Body of pancreas (tissue), 4 donors: ENCODE measurements at places on chromosomes 4 and X. TPM values are rescaled to one million over a fixed set of nuclear protein-coding genes. Genes with fewer than 3 reads are reported as not detected.

- H3K4me3 ChIP-seq: no peak overlapping the region
- no peaks in the 10 kb centered on the region for H3K36me3 ChIP-seq
- H3K27me3 ChIP-seq: no peaks in the 10 kb centered on the region
Measured at GRCh38 chrX:8675006-8675630, 56.8 kb downstream of the ANOS1 start.

ADH6 gene
- total RNA-seq: not detected

MTMR8 gene
- total RNA-seq: 4.9 TPM

- no peak overlapping the region for H3K4me3 ChIP-seq
- no peaks in the 10 kb centered on the region for H3K36me3 ChIP-seq
- no peaks in the 10 kb centered on the region for H3K27me3 ChIP-seq
- no peak for DNase-seq
- H3K27ac ChIP-seq: no peak overlapping the region
Measured at GRCh38 chrX:135009838-135010237, 12.5 kb downstream of the RTL8B start.

GRCh38 chrX:132677233-132677716, 188.4 kb upstream of the MBNL3 start:
- H3K4me1 ChIP-seq: no peaks in the 10 kb centered on the region
- no peak overlapping the region for H3K4me3 ChIP-seq
- no peak for DNase-seq
- H3K27ac ChIP-seq: no peak overlapping the region
- no peaks in the 10 kb centered on the region for H3K36me3 ChIP-seq

SGMS2 gene
- 36.9 TPM for total RNA-seq

RBM47 gene
- 79.9 TPM for total RNA-seq

GRCh38 chr4:33923469-33923868, 2320.8 kb downstream of the ARAP2 start:
- DNase-seq: no peak
- H3K4me1 ChIP-seq: no peaks in the 10 kb centered on the region
- no peak overlapping the region for H3K27ac ChIP-seq
- no peak overlapping the region for H3K4me3 ChIP-seq
